GM13976 (cell line): ENCODE measurements at places on chromosomes 12 and 14.

DNA sequence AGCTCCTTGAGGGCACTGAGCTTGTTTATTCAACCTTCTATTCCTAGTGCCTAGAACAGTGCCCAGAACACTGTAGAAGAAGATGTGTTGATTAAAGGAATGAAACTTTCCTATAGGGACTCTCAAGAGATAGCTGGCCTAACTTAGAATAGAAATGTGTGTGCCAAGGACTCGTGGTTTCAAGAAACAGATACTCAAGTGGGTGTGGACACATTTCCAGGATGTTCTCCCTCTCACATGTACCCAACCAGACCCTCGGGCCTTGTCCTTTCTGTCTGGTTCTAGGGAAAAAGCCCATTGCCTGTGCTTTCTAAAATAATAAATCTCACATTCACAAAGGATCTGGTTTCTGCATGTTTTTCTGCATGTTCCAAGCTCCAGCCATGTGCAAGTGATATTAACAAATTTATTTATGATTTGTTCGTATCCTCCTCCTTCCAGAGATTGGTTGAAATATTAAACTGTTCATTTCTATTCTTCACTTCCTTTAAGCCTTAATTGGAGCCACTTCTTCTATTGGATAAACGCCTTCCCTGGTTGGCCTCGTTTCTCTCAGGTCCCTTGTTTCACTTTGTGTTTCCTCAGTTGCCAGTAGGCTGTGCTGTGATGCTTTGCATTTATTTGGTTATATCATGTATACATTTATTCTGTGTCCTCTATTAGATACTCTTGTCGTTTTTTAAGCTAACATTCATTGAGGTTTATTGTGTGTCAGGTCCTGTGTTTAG, 89.8 kb downstream of the CRADD start:
- peak; percentile 57 for DNase-seq

DNA sequence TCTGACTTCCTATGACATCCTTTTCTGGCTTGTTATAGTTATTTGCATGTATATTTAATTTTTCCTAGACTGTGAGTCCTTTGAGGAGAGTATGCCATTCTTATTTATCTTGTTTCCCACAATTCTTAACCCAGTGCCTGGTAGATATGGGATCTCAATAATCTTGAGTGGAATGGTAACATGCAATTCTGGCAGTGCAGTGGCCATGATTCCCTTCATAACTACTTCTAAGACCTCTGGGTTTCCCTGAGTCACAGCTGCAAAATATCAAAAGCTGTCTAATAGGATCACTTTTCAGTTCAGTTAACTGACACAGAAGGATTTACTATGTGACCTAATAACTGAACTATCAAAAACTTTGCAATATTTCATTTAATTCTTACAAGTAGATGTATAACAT, 135.0 kb downstream of the ADAMTS20 start:
- DNase-seq, result no peak

DNA sequence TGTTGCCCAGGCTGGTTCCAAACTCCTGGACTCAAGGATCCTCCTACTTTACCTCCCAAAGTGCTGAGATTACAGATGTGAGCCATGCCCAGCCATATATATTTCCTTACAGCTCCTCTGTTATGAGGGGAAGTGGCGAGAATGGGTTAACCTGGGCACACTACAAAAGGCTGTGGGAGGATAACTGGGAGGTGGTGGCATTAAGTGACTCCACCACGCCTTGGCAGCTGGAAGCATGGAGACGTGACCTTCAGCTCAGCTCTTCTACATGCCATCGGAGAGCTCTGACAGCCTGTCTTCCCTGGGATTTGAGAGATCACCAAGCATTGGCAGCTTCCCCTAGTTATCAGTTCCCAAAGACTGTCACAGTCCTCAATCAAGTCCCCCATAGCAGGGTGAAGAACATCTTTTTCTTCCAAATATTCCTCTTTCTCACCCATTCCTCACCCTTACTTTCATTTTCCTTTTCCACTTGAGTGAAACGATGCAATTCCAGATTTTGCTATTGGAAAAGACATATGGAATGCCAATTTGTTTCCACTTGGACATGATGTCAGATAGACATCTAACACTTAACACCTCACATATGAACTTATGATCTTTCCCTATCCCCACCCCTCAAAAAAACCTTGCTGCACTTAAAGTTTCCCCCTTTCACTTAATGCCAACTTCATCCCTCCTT, 48.5 kb downstream of the PHLDA1 start:
- no peak for DNase-seq

GRCh38 chr14:106372870-106373652, 846.7 kb downstream of the TMEM121 start:
- DNase-seq, result peak; percentile 84

- no peak for DNase-seq
Observed at GRCh38 chr14:89911010-89911919, 43.3 kb downstream of the EFCAB11 start.

- DNase-seq, result no peak
Observed at GRCh38 chr14:64196814-64197411, 97.3 kb downstream of the ESR2 start.

- DNase-seq, result no peak
Observed at GRCh38 chr14:78327426-78328221, 157.5 kb downstream of the NRXN3 start.

GRCh38 chr14:58639842-58640484, 2.2 kb downstream of the DACT1 start:
- DNase-seq, result no peak

GRCh38 chr12:45762185-45763110, 32.9 kb downstream of the ARID2 start:
- peak; percentile 34 for DNase-seq

GRCh38 chr14:104658325-104658712, 31.1 kb upstream of the INF2 start:
- DNase-seq, result no peak

- no peak for DNase-seq
Observed at GRCh38 chr12:96701856-96702255, 205.2 kb upstream of the NEDD1 start.
